ENCODE measurements at places on chromosomes 5 and 9. TPM values are rescaled to one million over a fixed set of nuclear protein-coding genes. Genes with fewer than 3 reads are reported as not detected.

GRCh38 chr5:181221792-181222629, 1.1 kb upstream of the TRIM41 start:
- DNase-seq: peak; percentile 99

- no peak for DNase-seq
Observed at GRCh38 chr5:154190595-154191304, at the start of gene GALNT10. GALNT10 (plus strand) TSS chr5:154190733; CDS start chr5:154190867, 134 bp downstream.

DNA sequence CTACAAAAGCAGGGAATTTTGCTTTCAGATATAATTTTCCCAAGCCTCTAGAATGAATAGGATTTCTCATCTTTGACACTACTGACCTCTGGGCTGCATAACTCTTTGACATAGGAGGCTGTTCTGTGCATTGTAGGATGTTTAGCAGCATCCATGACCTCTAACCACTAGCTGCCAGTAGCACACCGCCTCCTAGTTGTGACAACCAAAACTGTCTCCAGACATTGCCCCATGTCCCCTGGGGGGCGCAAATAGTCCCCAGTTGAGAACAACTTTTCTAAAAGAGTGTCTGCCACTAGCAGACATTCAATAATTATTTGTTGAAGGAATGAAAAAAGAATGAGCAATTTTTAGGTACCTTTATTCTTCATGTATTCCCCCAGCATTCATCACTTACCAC, 51.8 kb downstream of the POU4F3 start:
- peak; percentile 62 for DNase-seq

- no peak for DNase-seq
Observed at GRCh38 chr9:127808347-127809001, 5.8 kb downstream of the FPGS start.

DNA sequence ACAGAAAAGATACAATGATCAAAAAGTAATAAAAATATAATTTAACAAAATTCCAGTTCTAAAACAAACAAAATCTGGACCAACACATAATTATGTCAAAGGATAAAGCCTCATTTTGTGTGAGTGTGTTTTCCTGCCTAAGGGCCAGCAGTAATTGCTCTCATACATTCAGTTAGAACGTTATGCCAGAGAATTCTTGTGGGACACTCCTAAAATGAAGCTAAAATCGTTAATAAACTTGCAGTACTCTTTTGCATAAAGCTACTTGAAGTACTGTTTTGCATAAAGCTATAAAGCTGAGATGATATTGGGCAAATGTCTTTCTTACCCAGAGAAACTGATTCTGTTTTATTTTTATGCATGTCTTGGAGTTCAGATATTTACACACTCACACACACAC, 1072.3 kb downstream of the MAT2B start:
- no peak for DNase-seq

- no peak for DNase-seq
Observed at GRCh38 chr5:76724871-76725270, 8.9 kb downstream of the F2R start.

GRCh38 chr9:14573319-14573718, 119.9 kb downstream of the ZDHHC21 start:
- no peak for DNase-seq

GRCh38 chr9:111148052-111149017, 110.1 kb upstream of the LPAR1 start:
- DNase-seq: no peak

- no peak for DNase-seq
Observed at GRCh38 chr9:109101810-109102209, 17.9 kb downstream of the TMEM245 start.

GRCh38 chr5:35209862-35210261, 20.4 kb downstream of the PRLR start:
- DNase-seq: no peak

- DNase-seq: no peak
Observed at GRCh38 chr5:9447691-9448090, 98.2 kb downstream of the SEMA5A start.

GRCh38 chr5:112971276-112971675, 5.3 kb upstream of the DCP2 start:
- no peak for DNase-seq

- no peak for DNase-seq
Observed at GRCh38 chr9:1880038-1880565, 135.0 kb upstream of the SMARCA2 start.

GRCh38 chr5:116571568-116572349, 2.9 kb downstream of the SEMA6A start:
- no peak for DNase-seq

DNA sequence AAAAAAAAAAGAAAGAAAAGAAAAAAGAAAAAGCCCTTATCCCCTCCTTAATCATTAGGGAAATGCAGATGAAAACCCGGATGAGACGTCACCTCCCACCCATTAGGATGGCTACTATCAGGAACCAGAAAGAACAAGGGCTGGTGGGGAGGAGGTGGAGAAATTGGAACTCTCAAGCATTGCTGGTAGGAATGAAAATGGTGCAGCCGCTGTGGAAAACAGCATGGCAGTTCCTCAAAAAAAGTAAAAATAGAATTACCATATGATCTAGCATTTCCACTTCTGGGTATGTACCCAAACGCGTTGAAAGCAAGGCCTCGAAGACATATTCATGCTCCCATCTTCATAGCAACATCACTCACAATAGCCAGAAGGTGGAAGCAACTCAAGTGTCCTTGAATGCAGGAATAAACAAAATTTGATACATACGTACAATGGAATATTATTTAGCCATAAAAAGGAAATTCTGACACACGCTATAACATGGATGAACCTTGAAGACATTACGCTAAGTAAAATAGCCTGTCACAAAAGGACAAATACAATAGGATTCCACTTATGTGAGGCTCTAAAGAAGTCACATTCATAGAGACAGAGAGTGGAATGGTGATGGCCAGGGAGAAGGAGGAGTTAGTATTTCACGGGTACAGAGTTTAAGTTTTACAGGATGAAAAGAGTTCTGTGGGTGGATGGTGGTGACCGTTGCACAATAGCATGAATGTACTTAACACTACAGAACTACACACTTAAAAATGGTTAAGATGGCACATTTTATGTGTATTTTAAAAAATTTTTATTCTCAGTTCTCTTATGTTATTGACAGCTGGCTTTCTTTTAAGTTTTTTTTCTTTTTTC, 166.8 kb upstream of the IER5L start:
- no peak for DNase-seq

GRCh38 chr9:87644659-87645058, 81.3 kb upstream of the CTSL start:
- no peak for DNase-seq

DNA sequence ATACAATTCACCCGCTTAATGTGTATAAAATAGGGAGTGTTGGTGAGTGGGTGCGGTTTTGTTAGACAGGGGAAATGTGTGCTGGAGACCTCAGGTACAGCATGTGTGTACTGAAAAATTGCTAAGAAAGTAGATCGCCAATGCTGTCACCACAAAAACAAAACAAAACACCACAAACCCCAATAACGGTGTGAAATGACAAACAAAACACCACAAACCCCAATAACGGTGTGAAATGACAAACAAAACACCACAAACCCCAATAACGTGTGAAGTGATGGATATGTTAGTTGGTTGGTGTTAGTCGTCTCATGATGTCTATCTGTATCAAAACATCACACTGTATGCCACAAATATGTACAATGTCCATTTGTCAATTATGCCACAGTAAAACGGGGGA, 14.2 kb upstream of the GFPT2 start:
- no peak for DNase-seq

DNA sequence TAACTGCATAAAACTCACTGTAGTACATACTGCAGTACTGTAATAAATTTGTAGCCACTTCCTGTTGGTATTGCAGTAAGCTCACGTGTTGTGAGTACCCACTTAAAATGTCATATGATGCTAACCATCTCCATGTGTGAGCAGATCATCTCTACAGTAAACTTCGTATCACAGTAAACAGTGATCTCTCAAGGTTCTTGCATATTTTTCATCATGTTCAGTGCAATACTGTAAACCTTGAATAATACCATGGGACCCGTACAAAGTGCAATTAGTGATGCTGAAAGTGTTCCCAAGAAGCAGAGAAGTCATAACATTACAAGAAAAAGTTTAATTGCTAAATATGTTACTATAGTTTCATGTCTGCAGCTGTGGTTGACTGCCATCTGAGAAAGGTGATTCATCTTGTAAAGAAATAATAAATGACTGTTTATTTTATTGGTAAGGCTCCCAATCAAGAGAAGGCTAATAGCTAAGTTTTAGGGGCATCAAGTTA, 253.8 kb upstream of the POU5F2 start:
- DNase-seq: no peak

DNA sequence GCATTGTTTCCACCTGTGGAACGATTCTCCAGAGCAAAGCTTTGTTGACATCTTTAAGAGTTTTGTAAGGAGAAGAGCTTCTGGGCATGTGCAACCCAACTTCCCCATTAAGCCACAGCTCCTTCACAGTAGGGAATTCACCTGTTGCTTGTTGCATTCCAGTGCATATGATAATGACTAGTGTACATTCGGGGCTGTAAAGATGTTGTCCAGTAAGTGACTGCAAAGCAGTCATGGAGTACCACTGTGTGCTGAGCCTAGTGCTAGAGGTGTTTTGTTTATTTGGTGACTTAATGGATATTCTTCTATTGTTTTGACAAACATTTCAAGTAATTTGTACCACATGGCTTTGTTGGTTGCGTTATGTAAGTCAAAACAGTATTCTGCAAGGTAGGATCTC, 12.8 kb downstream of the UGCG start:
- no peak for DNase-seq

DNA sequence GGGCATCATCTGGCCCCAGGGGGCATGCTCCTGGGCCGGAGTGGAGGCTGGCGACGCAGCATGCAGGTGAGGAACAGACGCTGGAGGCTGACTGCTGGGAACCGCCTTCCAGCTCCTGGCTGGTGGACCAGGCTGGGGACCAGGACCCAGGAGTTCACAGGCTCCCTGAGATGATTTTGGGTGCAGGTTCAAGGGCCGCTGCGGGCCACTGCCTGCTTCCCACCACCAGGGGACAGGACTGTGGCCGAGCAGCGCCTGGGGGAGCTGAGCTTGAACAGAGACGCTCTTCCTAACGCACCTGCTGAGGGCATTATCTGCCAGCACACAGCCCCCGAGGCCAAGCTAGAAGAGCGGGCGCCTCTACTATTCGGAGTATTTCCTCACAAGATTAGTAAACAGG, 132.1 kb upstream of the RAPGEF1 start:
- DNase-seq: peak; percentile 62

- DNase-seq: peak; percentile 32
Observed at GRCh38 chr5:140351609-140352334, 5.4 kb upstream of the HBEGF start.

- no peak for DNase-seq
Observed at GRCh38 chr9:93567271-93567959, 9.0 kb upstream of the PHF2 start.

- no peak for DNase-seq
Observed at GRCh38 chr5:9284272-9284671, 261.6 kb downstream of the SEMA5A start.

DAB2IP gene
- 52.6 TPM for total RNA-seq

MAML1 gene
- total RNA-seq: 42.2 TPM

CD14 gene
- 0.63 TPM for total RNA-seq

C5orf63 gene
- 3.4 TPM for total RNA-seq

XRCC4 gene
- 12.0 TPM for total RNA-seq

THOC3 gene
- total RNA-seq: 125 TPM

SPATA31E1 gene
- total RNA-seq: 0.05 TPM

CHD1 gene
- 39.9 TPM for total RNA-seq
